Dermis blood vessel endothelial cell (primary cell): ENCODE measurements at places on chromosomes 11 and 22. TPM values are rescaled to one million over a fixed set of nuclear protein-coding genes. Genes with fewer than 3 reads are reported as not detected.

The BCL2L13 gene
- 42.0 and 55.6 TPM in 2 replicates for total RNA-seq

The MS4A10 gene
- total RNA-seq = not detected in 2 replicates

The OR51A2 gene
- total RNA-seq = not detected in 2 replicates

The KMT2A gene
- total RNA-seq = 34.4 and 49.6 TPM in 2 replicates

The XPNPEP3 gene
- 5.3 and 9.6 TPM in 2 replicates for total RNA-seq

The HTR3B gene
- not detected in 2 replicates for total RNA-seq

The TRIM49 gene
- total RNA-seq = under 0.01 TPM in 1 of 2 replicates, not detected in the other

The OR10D3 gene
- total RNA-seq = not detected in 2 replicates

The ALX4 gene
- not detected in 2 replicates for total RNA-seq

The ANGPTL5 gene
- 0.09 TPM in 1 of 2 replicates, not detected in the other for total RNA-seq

The MEI1 gene
- 0.51 and 2.0 TPM in 2 replicates for total RNA-seq

The PRR5L gene
- total RNA-seq = 6.0 and 30.3 TPM in 2 replicates

The PCNX3 gene
- total RNA-seq = 18.0 and 34.8 TPM in 2 replicates

DNA sequence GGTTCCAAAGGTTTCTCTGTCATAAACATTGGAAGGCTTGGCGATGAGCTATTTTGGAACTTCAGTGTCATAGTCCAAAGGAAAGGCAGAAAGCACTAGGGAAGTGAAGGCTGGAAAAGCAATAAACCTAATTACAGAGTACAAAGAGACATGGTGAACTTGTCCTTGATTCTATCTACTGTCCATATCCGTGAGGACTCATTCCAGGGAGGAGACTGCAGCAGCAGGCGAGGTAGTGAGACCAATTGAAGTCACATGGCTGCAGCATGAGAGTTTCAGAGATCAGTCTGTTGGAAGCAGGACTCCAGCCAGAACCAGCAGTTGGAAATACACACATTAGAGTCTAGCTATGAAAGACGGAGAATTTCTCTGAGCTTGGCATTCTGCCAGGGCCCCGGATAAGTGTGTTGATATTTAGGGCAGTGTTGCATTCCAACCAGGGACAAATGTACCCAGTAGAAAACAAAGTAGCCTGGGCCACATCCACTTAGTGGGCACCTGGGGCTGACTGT is 54.1 kb upstream of the ARHGAP42 start:
- DNase-seq = peak; percentile 45

GRCh38 chr11:21484039-21484438 is 708.8 kb upstream of the ANO5 start:
- no peak for DNase-seq

- no peak for DNase-seq
Observed at GRCh38 chr11:117171007-117171403, 7.5 kb upstream of the SIDT2 start.

DNA sequence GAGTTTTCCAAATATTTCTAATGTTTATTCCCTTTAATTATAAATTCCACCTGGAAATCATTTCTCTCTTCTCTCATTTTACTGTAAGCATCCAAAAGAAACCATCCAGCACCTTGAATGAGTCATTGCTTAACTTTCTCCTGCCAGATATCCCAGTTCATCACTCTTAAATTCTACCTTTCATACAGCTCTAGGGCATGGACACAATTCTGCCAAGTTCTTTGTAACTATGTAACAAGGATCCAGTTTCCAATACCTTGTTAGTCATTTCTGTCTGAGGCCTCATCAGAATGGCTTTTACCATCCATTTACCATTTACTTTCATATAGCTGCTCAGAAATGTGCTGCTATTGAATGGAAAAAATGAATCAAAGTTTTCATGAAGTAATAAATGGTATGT is 455.4 kb upstream of the TENM4 start:
- DNase-seq = no peak

DNA sequence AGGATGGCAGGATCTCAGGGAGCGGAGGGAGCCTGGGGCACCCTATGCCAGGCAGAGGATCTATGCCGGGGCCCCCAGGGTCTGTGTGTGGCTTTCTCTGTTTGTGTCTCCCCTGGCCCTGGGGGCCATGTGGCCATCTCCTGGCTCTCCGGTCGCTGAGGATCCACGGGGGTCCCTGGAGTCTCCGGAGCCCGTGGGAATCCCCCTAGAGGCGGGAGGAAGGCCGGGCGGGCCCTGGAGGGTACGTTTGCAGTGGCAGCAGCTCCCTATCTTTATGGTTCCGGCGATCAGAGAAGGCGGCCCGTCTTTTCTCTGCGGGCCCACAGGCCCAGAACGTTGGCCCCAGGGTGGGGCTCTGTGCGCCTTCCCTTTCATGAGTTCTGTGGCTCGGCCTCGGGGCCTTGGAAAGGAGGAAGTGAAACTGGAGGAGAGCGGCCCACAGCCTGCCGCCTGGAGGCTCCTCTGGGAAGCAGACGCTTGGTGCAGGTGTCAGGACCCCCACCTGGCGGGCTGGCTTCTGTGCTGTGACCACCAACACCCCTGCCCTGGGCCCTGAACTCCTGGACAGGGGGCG is 82.1 kb downstream of the KCNQ1 start:
- no peak for DNase-seq

- DNase-seq = peak; percentile 24
Observed at GRCh38 chr11:31106968-31107576, 262.5 kb downstream of the DCDC1 start.

DNA sequence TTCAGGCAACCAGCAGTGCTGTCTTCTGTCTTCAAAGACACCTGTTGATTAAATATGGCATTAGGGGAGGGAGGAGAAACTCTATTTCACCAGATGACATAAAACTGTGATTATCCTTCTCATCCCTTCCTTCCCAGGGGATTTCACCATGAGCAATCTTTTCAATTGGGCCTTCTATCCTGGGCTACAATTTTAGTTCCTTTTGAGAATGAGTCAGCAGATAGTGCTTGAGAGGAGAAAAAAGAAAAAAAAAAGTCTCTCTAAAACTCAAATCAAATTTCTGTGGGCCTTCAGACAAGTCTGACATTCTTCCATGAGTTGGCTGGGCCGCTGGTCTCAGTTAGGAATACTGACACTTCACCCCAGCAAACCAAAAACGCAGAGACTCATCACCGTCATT is 7.2 kb downstream of the FLI1 start:
- peak; percentile 37 for DNase-seq

GRCh38 chr22:36153501-36154422 is 6.8 kb downstream of the APOL3 start:
- no peak for DNase-seq

- no peak for DNase-seq
Observed at GRCh38 chr11:124123622-124124021, 8.4 kb downstream of the VWA5A start.

- no peak for DNase-seq
Observed at GRCh38 chr11:76238551-76238950, 32.2 kb upstream of the WNT11 start.

GRCh38 chr11:92907671-92908070 is 61.8 kb upstream of the MTNR1B start:
- DNase-seq = no peak

GRCh38 chr22:46292732-46293131 is 3.9 kb upstream of the GTSE1 start:
- DNase-seq = no peak

DNA sequence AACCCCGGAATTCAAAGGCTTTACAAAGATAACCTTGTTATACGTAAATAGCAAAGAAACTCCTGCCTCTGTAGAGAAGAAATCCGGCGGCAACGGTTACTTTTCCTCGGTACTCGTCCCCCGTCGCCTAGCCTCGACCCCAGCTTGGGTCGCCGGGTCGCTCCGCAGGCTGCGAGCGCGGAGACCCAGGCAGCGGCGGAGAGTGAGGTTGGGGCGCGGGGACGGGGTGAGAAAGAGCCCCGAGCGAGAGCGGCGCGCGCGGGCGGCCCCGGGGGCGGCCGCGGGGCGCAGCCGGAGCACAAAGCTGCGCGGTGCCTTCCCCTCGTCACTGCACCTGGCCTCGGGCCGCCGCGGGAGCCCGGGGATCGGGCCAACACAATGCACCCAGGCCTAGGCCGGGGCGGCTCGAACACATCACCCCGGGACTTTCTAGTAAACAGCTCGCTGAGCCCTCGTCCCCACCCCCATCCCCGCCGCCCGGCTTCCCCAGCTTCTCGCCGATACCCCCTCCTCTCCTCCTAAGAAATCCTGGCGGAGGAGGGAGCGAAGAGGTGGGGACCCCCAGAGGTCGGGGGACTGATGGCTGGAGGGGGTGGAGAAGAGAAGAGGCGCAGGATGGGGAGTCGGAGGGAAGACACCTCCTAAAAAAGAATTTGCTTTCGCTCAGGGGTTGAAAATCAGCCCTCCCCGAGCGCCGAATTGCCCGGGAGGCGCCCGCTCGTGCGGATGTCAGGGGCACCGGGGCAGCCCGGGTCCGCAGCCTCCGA is 845 bp downstream of the MPPED2 start:
- no peak for DNase-seq

GRCh38 chr11:130525307-130525706 is 76.9 kb downstream of the ADAMTS15 start:
- DNase-seq = no peak

DNA sequence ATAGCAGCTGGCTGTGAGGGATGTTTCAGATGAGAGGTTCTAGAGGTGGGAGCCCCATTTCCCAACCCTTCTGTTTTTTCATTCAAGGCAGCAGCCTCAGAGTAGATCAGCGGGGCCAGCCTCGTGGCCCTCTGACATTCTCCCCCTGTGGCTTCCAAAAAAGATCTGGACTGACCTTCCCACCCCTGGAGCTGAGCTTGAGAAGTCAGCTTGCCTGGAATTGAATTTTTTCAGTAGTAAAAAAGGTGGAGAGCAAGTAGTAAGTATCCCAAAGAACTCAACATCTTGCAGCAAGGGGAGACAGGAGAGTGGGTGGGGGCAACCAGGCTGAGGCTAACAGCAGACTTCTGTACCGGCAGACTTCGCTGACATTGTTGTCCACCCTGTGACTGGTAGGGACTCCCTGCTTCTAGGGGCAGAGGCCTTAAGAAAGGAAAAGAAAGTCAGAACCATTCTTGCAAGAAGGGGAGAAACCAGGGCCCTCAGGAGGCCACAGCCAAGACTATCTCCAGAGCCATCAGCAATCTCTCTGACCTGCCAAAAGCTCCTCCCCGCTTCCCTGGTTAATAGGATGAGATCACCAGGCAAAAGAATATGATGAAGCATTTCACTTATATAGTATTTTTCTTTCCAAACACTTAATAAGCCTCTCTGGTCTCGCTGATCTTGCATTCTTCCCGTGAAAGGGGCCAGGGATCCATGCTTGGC is 2.0 kb upstream of the GRIK4 start:
- no peak for DNase-seq

DNA sequence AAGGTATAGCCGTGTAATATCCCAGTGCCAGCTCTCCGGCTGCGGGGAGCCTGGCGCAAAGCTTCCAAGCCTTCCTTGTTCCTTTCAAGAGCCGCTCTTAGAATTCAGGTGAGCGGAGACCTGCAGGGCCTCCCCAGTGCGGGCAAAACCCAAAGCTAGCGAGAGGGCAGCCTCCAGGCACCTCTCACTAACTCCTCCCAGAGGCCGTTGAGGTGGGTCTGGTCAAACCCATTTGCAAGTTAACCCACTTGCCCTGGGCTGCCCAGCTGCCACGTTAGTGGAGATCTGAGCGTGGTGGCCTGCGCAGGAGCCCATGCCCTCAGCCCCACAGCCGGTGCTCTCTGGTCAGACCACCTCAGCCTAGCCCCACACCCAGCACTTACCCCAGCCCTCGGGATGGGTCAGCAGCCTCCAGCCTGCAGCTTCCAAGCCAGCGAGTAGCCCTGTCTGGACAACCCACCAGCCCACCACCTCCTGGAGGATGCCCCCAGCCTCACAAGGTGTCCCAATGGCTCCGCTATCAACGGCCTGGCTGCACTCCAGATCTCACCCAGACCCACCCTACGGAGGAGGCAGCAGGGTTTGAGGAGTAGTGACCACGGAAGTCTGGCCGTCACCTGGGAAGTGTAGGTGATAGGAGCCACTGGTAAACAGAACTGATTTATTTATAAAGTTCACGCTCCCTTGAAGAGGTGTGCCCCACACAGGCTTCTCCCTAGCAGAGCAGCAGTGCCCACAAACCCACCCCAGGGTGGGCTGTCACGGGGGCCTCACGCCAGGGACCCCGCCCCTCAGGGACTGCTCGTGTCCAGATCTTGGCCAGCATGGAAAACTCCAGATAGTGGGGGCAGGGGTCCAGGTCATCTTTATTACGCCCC is 2.3 kb downstream of the ASCL2 start:
- DNase-seq = no peak

DNA sequence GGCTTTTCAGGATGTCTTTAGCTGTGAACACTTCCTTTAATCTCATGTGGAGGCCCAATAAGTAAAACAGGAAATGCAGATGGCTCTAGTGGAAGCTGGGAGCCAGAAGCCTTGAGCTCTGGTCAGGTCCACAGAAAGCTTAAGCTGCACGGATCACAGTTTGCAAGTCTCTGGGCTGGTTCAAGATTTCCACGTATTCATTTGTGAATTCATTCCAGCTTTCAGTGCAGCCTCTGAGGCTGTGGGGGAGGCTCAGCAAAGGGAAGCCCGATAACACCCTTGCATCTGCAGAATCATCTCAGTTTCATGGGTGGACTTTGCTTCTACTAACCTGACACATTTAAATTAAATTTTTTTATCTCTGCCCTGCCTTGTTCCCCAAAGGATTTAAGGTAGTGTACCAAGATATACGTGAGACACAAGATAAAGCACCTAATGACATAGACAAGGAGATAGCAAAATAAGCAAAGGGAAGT is 65.6 kb downstream of the ISX start:
- no peak for DNase-seq

GRCh38 chr22:36873614-36874308 is 13.0 kb downstream of the NCF4 start:
- DNase-seq = peak; percentile 83

GRCh38 chr22:45450921-45451651 is 37.6 kb downstream of the RIBC2 start:
- DNase-seq = no peak

- DNase-seq = no peak
Observed at GRCh38 chr22:28068826-28069225, 149.8 kb upstream of the PITPNB start.

DNA sequence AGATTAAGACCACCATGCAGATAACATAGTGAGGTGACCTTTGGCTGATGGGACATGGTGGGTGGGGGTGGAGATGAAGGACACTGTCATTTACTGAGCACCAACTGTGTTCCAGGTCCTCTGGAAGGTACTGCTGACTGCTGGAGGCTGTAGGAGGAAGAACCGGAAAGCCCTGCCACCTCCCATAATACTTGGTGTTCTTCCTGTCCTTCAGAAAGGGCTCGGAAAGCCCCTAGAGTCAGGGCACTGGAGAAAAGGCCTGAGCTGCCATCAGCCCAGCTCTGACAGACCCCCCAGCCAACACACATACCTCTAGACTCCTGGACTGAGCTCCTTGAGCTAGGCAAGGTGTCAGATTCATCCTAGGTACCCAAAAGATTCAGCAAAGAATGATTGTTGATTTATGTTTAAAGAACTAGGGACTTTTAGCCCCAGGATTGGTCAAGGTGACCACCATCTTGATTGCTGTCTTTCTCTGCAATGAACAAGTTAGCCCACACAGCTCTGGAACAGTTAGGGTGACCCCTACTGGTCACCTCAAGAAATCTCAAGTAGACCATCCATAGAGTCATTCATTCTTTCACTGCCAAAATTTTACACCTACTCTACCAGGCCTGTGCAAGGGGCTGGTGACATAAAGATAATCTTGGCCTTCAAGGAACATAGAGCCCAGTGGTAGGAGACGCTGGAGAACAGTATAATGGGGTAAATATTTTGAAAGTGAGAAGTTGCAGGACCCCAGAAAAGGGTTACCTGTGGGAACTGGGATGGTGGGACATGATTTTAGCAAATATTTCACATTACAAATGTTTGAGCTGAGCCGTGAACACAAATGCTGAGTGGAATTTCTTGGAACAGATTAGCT is 39.4 kb downstream of the IRAG1 start:
- DNase-seq = peak; percentile 89
